ENCODE measurements at places on chromosomes 13 and 19.

DNA sequence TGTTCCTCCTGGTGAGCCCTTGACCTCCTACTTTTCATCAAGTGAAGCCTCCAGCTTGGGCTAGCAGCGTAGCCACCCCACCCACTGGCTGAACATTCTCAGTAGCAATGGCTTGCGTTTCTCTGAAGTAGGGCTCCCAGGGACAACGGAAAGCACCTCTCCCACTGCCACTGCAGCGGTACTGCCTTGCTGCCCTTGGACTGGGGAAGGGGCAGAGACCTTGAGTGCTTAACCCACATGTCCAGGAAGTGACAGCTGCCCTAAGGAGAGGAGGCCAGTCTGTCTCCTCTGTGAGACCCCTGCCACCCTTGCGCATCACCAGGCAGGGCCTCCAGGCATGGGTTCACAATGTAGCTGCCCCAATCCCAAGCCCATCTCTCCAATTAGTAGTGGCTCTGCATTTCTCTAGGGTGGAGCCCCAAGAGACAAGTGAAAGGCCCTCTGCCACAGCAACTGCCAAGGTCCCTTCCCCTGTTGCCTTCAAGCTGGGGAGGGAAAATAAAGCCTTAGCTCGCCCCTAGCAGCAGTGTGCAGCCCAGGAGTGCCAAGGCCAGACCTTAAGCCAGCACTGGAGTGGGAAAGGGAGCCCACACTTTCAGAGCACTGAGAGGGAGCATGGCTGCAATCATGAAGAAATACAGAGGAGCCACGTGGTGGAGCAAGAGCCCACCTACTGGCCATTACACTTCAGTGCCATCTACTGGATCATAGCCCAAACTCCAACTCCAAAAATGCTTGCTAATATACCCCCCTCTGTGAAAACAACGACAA is 175.9 kb upstream of the TRPC4 start:
- no peak for DNase-seq

- no peak for DNase-seq
Observed at GRCh38 chr13:43303033-43303729, 279.8 kb downstream of the DNAJC15 start.

- no peak for DNase-seq
Observed at GRCh38 chr13:74444864-74445479, 310.8 kb upstream of the KLF12 start.

DNA sequence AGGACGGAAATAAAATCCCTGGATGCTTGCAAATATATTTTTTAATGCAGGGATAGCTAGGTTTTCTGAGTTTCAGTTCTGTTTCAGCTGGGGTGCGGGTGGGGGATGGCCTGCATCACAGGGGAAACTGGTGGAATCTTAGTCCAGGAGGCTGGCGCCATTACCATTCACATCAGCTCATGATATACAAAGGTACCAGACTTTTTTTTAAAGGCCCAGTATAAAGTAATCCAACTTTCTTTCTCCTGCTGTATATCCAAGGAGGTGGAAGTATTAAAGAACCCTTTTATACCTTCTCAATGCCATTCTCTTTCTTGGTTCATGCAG is 343.8 kb downstream of the KCNRG start:
- no peak for DNase-seq

DNA sequence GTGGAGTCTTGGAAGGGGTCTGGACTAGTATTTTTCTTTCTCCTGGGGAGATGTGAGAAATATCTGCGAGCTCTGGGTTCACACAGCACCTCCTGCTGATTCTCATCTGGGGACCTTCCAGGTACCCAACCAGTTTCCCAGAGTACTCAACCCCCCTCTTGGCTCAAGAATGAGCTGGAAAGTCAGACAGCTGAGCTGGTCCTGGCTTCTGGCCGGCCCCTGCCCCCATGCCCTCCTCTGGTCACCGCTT is 2.2 kb upstream of the PDE4A start:
- no peak for DNase-seq

DNA sequence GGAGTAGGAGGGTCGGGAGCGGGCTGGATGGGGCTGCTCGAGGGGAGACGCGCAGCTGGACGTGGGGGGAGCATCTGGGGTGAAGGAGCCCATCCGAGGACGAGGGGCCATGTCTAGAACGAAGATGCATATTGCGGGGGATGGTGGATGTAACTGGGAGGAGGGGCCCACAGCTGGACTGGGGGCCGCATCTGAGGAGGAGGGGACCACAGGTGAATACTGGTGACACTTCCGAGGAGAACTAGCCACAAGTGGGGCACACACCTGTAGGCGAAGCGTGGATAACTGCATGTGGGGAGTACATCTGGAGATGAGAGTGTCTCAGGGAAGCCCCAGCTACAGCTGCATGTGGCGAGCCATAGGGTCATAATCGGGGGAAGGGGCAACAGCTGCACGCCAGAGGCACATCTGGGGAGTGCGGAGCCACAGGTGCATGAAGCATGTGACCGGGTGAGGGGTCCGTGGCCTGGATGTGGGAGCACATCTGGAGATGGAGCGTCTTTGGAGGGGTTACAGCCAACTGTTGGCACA is 402 bp downstream of the ZSWIM9 start:
- peak; percentile 1 for DNase-seq

- peak; percentile 20 for DNase-seq
Observed at GRCh38 chr19:7970716-7971448, 27.4 kb upstream of the TIMM44 start.

- DNase-seq = no peak
Observed at GRCh38 chr19:6010107-6010506, 32.2 kb upstream of the RANBP3 start.

- no peak for DNase-seq
Observed at GRCh38 chr19:33085570-33086128, 4.7 kb downstream of the GPATCH1 start.

DNA sequence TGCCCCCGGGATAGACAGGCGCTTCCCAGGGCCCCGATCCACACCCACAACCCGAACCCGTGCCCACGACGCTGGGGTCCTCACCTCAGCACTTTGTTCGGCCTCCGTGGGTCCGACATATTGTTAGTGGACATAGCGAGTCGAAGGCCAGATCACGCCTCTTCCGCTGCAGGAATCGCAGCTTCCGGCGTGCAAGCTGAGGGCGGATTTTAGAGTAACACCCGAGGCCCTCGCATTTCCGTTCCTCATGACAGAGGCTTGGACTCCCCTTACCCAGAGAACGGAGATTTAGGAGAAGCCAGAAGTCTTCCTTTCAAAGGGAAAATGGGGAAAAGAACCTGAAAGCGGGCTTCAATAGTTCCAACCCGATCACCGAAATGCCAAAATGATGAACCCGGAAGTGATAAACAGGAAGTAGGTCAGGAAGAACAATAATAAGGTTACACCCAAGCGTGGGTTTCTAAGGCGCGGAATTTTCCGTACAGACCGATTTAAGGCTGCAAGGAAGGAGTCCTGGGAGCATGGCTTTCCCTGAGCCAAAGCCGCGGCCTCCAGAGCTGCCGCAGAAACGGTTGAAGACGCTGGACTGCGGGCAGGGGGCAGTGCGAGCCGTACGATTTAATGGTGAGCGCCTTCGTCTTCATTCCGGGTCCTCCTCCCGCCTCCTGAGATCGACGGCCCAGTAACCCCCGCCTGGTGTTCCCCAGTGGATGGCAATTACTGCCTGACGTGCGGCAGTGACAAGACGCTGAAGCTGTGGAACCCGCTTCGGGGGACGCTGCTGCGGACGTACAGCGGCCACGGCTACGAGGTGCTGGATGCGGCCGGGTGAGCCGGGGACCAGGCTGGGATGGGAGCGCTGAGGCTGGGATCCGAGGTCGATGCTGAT is 2.9 kb downstream of the WDR83 start:
- peak; percentile 83 for DNase-seq

DNA sequence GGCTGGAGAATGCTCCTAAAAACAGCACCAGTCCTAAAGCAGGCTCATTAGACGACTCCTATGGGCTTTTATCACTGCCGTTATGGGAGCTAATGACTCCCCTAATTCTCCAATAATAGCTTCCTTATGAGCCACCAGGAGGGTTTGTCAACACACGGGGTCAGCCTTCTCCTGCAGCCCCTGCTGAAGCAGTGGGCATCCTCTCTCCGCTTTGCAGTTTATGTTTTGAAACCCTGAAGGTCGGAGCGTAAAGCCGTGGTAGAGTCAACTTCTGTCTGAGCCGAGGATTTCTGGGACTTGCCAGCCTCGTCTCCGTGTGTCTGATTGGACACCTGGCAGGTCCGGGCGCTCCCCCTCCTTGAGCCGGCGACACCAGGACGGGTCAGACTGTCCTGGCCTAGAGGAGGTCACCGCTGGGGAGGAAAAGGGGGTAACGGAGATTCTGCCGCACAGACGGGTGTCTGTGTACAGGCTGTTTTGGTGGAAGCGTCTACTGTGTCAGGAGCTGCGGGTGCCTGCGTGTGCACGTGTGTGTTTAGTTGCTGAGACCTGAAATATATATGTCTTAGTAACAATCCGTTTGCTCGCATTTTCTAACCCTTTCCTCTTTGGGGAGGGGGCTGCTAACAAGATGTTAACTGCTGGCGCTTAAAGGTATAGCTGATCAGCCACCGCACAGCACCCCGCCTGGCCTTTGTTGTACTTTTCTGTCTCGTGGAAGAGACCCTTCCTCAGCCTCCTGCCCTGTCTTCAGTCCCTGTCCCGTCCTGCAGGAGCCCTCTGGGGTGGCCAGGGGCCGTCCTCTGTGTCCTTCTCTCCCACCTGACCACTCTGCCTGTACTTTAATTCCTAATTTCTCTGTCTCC is 1.9 kb downstream of the KDM4B start:
- DNase-seq = no peak

GRCh38 chr19:31448221-31448657 is 99.0 kb upstream of the TSHZ3 start:
- no peak for DNase-seq

- no peak for DNase-seq
Observed at GRCh38 chr19:18230941-18231734, 4.9 kb upstream of the PDE4C start.

- no peak for DNase-seq
Observed at GRCh38 chr19:43406297-43406696, 8.4 kb upstream of the TEX101 start.

- DNase-seq = no peak
Observed at GRCh38 chr19:57436417-57436816, 1.3 kb downstream of the ZNF749 start.

GRCh38 chr19:34555447-34555846 is 73.9 kb downstream of the WTIP start:
- no peak for DNase-seq

DNA sequence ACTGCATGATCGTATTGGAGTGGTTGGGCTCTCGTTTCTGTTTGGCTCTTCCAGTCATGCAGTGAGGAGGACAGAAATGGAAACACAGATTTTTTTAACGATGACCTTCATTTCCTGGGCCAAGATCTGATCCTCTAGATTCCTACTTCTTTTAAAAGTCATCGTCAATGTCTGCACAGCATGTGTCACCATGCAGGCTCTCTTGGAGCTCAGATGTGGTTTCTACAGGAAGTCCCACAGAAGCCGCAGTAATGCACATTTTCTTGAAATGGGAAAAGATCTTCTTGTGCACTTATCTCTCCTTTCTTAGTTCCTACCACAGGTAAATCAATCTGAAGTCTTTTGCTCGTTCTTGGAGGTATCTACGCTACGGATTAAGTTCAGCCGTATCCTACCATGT is 626.9 kb downstream of the EFNB2 start:
- peak; percentile 21 for DNase-seq

DNA sequence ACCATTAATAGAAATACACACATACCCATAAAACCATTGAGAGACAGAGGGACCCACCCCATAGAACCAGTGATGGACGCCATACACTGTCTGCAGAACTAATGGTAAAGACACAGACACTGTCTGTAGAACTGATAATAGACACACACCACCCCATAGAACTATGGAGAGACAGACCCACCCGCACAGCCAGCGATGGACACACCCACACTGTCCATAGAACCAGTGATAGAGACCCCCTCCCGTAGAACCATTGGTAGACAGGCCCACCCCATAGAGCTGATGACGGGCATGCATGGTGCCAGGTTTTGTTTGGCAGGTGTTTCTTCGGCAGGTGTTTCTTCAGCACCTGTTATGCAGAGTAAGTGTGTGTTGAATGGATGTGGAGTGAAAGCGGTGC is 88.3 kb upstream of the TEX29 start:
- DNase-seq = no peak

GRCh38 chr13:49164712-49165111 is 55.4 kb upstream of the MLNR start:
- no peak for DNase-seq

DNA sequence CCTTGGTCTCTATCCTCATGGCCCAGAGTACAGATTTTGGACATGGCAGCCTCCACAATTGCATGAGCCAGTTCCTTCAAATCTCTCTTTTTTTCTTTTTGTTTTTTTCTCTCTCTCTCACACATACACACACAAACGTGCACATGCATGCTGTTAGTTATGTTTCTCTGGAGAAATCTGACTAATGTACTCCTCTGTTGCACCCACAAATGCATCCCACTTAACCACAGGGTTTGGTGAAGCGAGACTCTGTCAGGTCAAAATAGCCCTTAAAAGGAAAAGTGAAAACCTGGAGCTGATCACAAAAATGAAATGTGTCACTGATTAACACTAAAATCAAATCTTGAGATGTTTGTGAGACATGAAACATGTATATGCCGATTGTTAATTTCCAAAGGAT is 374.6 kb upstream of the ARGLU1 start:
- DNase-seq = no peak

GRCh38 chr13:111286162-111286561 is 34.3 kb upstream of the TEX29 start:
- no peak for DNase-seq

- DNase-seq = no peak
Observed at GRCh38 chr19:327291-328024, 17.1 kb downstream of the MIER2 start.

DNA sequence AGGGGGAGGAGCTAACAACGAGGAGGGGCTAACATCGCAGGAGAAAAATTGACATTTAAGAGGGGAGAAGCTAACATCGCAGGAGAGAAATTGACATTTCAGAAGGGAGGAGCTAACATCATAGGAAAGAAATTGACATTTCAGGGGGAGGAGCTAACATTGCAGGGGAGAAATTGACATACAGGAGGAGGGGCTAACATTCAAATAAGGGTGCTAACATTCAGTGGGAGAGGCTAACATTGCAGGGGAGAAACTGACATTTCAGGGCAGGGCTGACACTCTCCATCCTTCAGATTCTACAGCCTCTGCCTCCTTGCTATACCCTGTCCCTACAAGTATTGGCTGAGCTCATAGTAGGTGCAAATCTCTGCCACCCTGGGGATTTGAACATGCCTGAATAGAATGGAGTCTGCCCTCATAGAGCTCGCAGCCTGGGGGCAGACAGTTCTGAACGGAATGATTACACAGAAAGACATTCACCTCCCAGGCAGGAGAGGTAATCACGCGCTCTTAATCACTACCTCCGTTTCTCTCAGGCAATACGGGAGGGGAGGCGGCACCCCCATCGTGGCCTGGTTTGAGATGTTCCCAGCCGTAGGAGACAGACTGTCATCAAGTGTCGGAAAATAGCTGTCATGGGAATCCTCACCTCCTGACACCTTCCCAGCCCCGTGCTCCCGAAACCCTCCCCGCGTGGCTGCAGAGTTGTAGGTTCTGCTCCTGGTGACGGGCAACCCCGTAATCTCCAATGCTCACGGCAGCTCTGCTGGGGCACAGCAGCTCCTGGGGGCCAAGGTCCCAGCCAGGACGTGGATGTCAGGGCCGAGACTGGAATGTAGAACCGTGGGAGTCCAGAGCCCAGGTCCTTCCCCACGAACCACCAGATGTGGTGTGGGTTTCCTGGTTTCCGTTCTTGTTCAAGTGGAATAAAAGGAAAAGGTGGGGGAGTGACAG is 9.5 kb downstream of the GPR32 start:
- DNase-seq = no peak

GRCh38 chr19:35518313-35518712 is 4.9 kb upstream of the DMKN start:
- DNase-seq = no peak

Measured in CD4-positive, alpha-beta T cell treated with Interleukin-21 for 1 hour (primary cell).